ENCODE measurements at places on chromosomes 5 and 9.

DNA sequence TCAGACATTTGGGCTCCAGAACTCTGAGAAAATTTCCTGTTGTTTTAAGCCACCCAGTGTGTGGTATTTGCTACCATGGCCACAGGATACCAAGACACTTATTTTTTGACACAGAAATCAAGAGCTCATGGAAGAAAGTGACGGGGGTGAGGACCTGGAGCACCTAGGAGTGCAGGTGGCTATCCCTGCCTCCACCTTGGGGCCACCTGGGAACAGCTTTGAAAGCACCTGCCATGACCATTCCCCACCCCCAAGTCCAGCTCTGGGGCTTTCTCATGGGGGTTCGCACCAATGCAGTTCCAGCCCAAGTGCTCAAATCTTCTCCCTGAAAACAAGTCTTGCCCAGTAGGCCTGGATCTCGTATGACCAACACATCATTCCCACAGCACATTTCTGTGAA, 214.9 kb upstream of the IRX1 start:
- no peak for DNase-seq

DNA sequence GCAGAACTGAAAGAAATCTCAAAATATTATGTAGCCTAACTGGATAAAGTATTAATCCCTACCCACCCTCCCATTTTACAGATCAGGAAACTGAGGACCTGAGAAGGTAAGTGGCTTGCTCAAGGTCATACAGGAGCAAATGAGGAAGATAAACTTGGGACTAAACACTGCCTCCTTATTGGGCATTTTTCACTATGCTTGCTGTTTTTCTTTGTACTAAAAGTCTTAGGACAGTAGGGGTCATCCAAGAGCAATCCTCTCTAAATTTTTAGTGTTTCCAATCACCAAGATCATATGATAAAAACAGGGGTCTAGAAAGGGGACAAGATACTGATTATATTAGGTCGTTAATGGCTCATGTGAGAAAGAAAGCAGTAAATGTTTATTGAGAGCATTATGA, 80.8 kb downstream of the RORB start:
- DNase-seq, result no peak

DNA sequence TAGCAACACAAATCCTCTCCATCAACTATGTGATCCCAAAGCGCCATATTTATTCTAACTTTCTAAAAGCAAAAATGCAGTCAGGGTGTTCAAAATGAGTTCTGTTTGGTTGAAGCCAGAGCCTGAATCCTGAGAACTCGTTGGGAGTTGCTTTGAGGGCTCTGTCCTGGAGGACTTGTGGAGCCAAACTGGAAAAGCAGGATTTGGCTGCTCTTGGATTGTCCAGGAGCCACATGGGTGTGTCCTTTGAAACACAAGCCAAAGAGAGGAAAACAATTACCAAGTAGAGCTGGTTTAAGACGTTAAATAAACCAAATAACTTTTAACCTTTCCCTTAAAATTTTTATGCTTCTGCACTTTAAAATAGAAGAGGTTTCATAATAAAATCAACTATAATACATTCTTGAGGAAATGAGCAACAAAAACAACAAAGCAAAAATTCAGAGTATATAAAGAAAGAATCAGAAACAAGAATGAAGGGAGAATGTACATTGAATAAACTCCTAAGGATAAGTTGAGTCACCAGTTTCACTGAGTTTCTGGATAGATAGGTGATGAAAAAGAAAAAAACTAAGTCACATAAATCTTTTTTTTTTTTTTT, 13.5 kb downstream of the C5orf46 start:
- DNase-seq, result no peak

GRCh38 chr5:118439831-118440230, 548.5 kb downstream of the DTWD2 start:
- DNase-seq, result no peak

GRCh38 chr9:96136992-96137670, 164.8 kb downstream of the HSD17B3 start:
- peak; percentile 6 for DNase-seq

DNA sequence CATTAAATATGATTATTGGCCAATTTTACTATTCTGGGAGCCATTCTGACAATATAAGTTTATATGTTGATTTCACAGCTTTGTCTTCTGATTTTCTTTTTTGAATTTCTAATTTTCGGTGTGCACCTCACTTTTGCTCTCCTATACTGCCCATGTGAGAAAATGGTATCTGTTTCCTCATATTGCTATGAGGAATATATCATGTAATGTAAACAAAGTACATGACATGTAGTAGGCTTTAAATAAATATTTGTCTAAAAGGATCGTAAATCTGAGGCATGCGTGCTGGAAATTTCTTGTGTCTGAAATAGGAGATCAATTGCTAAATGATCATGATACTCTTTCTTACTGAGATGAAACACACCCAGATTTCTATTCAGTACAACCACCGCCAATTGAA, 119.9 kb downstream of the ZDHHC21 start:
- no peak for DNase-seq

DNA sequence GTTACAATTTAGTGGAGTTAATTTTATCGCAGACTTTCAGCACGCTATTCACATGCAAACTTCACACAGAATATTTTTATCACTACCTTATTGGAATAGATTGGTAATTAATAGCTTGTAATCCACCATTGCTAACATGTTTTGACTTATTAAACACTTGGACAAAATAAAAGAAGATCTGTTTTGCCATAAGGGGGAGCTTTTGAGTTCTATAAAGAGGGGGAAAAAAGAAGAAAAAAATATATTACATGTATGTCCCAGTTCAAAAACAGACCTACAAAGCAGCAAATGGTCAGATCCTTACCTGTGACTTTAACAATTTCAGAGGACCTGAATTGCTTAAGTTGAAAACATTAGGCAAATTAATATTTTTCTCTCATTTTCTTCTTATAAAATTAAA, 1.2 kb upstream of the PAPPA start:
- no peak for DNase-seq

DNA sequence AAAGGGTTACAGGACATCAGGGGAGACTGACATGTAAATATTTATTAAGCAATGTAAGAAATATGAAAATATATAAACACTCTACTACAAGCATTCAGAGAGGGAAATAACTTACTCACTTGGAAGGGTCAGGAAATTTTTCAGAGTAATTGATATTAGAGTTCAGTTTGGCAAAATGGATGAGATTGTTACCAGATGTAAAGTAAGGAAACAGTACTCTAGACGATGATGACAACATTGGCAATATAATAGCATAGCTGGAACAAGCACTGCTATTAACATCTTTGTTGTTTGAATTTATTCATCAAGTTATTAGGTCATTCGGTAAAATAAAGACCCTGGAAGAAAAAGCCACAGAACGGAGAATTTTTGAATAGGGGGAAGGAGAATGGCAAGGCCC, 49.1 kb downstream of the GNA14 start:
- no peak for DNase-seq

DNA sequence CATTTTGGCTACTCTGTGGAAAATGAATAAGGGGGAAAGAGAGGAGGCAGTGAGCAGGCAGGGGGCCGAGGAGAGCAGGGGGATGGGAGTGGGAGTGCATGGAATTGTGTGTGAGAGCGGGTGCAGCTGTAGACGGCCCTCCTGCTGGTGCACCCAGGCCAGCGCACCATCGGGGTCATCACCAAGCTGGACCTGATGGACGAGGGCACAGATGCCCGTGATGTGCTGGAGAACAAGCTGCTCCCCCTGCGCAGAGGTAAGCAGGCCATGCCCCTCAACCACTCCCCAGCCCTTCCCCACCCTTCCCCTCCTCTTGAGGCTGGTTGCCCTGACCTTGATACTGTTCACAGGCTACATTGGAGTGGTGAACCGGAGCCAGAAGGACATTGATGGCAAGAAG, 16.7 kb downstream of the DNM1 start:
- no peak for DNase-seq

- DNase-seq, result no peak
These were observed 92.6 kb downstream of the LIFR start for GRCh38 chr5:38463634-38464521.

DNA sequence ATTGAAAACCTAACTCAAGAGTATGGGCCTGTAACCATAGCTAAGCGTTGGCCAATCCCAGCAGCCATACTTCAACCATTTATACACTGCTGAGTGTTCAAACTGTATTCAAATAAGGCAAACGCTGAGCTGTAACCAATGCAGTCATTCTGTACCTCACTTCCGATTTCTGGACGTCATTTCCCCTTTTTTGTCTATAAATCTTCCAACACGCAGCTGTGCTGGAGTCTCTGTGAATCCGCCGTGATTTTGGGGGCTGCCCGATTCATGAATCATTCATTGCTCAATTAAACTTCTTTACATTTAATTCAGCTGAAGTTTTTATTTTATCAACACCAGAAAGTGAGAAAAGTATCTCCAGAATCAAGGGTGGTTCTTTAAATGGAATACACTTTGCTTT, 31.7 kb downstream of the MTX3 start:
- DNase-seq, result no peak

GRCh38 chr9:87657190-87657589, 68.7 kb upstream of the CTSL start:
- no peak for DNase-seq

- DNase-seq, result peak; percentile 50
These were observed 33.6 kb downstream of the HTR4 start for GRCh38 chr5:148620696-148621095.

DNA sequence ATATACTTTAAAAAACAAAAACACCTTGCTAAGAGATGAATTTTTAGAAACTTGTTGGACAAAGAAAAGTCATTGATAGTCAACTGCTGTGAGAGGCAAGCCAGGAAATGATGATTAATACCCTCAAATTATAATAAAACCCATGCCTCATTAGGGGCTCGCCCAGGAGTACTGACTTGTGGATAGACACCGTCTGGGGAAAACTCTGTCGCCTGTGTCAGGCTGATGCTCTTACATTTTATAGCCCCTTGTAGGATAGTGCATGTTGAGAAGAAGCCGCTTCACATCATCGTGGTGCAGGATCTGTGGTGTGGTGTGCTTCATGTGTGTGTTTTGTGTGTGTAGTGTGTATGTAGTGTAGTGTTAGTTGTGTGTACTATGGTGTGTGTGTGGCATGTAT, 39.1 kb downstream of the SYK start:
- DNase-seq, result no peak

- no peak for DNase-seq
These were observed 24.0 kb upstream of the GNE start for GRCh38 chr9:36282275-36282674.
